ENCODE measurements at places on chromosomes 13 and 19. TPM values are rescaled to one million over a fixed set of nuclear protein-coding genes. Genes with fewer than 3 reads are reported as not detected.

Gene DZIP1
- total RNA-seq, result 0.26 TPM

Gene CFAP97D2
- total RNA-seq, result not detected

Gene SIGLEC7
- not detected for total RNA-seq

Gene ZSWIM9
- total RNA-seq, result 2.3 TPM

Gene ZNF235
- total RNA-seq, result 8.2 TPM

Gene SIGLEC12
- total RNA-seq, result not detected

Gene ZNF846
- total RNA-seq, result 3.9 TPM

Gene COX6B1
- 292 TPM for total RNA-seq

Gene PSG11
- total RNA-seq, result not detected

Gene ZNF497
- 1.0 TPM for total RNA-seq

Gene CRLF1
- not detected for total RNA-seq

Data from dermis lymphatic vessel endothelial cell (primary cell).